T-helper 9 cell (primary cell): ENCODE measurements at places on chromosomes 4 and X.

- DNase-seq, result no peak
These were observed 410.9 kb downstream of the PDGFC start for GRCh38 chr4:156560701-156561100.

DNA sequence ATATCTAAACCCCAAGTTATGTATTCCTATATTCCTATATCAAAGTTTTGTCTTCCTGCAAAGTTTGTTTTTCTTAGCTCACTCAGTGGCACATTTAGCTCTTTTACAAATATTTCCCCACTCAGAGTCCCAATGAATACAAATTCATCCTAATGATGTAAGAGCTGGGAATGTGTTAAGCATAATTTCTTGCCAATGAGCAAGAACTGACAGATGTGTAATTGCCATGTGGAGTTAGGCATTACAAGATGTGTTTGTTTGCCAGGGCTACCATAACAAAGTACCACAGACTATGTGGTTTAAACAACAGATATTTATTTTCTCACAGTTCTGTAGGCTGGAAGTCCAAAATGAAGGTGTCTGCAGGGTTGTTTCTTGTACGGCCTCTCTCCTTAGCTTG, 302.1 kb downstream of the KCTD8 start:
- no peak for DNase-seq

DNA sequence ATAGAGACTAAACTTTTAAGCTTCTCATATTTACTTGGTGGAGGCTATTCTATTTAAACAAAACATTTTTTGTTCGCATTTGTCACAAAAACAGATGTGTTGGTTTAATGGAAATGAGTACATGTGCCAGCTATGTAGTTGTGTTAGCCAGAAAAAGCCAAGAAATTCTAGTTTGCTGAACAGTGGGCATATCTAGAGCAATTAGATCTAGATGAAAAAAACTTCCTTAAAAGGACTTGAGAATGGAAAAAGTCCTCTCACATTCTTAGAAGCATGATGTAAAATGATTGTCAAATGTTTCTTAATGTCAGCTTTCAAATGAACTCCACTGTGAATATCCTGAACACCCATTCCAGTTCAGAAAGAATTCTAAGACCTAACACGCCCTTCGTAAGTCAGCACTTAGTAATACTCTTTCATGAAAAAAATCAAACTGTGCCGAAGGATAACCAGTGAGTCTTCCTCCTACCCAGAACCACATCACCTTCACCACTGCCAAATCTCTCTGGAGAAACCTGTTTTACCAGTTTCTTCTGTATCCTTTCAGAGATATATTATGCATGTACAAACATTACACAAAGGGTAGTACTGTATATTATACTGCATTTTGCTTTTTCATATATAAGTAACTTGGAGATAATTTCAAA, 28.2 kb downstream of the PHKA1 start:
- no peak for DNase-seq

DNA sequence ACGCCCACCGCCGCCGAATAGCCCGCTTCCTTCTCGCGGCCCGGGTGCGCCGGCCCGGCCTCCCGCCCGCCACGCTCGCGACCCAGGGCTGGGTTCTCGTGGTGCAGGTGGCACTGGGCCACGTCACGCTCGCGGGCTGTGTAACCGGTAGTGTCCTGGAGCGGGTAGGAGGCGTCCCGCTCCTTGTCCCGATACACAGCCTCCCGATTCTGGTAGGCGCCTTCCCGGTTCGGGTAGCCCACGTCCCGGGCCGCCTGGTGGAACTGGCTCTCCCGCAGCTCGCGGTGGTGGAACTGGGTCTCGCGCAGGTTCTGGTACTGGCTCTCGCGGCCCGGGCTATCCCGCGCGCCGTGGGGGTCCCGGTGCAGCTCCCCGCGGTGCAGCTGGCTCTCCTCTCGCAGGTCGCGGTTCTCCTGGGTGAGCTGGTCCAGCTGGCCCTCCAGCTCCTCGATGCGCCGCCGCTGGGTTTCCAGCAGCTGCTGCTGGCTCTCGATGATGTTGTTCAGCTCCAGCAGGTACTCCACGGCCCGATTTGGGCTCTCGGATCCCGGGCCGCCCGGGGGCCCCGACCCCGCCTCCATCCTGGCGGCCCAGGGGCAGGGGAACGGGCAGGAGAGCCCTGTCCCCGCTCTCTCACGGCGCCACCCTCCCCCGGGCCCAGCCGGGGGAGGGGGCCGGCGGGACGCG, 39.3 kb upstream of the IQSEC2 start:
- DNase-seq, result no peak

DNA sequence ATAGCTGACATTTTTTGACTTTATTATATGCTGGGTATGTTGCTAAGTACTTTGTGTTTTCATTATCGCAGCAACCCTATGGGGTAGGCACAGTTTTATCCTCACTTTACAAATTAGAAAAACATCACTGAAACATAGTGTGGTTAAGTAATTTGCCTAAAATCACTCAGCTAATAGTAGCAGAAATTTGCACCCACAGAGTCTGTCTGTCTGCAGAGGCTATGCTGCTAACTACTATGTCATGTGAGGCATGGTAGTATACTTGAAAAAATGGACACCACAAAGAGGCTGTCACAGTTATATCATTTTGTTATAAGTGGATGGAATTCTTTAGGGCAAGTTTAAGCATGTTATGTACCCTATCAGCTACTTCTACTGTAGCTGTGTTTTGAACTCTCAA, 69.0 kb downstream of the STAG2 start:
- DNase-seq, result no peak

- DNase-seq, result no peak
These were observed 13.6 kb downstream of the STOX2 start for GRCh38 chr4:183918696-183919095.

- no peak for DNase-seq
These were observed 100.4 kb downstream of the HS6ST2 start for GRCh38 chrX:132858018-132858417.

- no peak for DNase-seq
These were observed 221.1 kb upstream of the ITM2A start for GRCh38 chrX:79588233-79588632.

DNA sequence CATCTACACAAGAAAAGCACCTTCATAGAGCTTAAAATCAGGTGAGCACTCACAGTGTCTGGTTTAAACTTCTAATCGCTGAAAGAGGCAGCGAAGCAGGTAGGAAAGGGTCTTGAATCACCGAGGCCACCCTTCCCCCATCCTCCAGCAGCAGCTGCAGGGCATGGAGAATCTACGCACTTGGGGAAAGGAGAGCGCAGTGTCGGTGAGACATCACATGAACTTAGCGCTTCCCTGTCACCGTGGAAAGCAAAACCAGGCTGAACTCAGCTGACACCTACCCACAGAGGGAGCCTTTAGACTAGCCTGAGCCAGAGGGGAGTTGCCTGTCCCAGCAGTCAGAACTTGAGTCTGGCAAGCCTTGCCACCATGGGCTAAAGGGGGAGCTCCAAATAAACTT, 197.2 kb upstream of the ZFP42 start:
- no peak for DNase-seq

DNA sequence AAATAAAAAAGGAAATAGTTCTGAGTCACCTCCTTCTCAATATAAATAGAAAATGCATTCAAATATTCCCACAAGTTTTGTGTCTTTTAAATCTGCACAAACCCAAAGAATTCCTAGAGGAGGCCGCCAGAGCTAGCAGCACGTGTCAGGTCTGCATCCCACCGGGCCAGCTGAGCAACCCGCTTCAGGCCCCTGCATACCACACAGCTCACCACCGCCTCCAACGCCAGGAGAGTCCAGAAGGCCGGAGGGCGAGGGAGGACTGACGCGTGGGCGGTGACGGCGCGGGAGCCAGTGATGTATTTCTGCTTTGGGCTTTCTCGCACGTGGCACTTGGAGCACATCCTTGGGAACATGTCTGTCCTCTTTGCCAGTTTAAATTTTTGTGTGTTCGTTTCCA, 61.9 kb upstream of the CLDN34 start:
- no peak for DNase-seq

GRCh38 chrX:102863735-102864134, 73.3 kb upstream of the RAB40AL start:
- peak; percentile 80 for DNase-seq

- no peak for DNase-seq
These were observed 21.5 kb downstream of the RTL5 start for GRCh38 chrX:72110051-72110875.
